NCI-H524 (cell line): ENCODE measurements at places on chromosomes 11 and 22.

- DNase-seq: no peak
Observed at GRCh38 chr11:61352038-61352437, 9.6 kb downstream of the CYB561A3 start.

GRCh38 chr11:35214792-35215193 lies 75.8 kb downstream of the CD44 start:
- DNase-seq: no peak

GRCh38 chr11:72975778-72976521 lies 161.7 kb downstream of the ATG16L2 start:
- DNase-seq: no peak

DNA sequence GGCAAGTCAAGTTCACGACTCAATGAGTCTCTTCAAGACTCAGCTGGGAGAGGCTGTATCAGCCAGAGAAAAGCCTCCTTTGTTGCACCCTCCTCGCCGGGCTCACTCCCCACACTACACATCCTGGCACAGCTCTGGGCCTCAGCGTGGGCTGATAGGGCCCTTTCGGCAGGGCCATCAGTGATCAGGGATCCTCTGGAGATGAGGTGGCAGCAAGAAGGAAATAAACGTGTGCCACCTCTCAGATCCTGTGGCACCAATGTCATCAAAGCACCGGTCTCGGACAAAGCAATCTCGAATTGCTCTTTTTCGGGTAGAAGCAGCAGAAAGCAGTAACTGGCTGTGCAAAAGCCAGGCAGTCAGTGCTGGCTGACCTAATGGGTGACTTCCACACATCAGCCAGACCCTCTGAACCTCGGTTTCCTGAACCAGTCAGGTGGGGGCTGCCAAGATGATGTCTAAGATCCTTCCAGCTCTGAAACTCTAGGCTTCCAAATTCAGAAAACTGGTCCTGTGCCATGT lies 2.1 kb downstream of the EHD1 start:
- no peak for DNase-seq

GRCh38 chr11:39681428-39681827 lies 1778.0 kb downstream of the LRRC4C start:
- DNase-seq: no peak
